RPMI7951 (cell line): ENCODE measurements at places on chromosomes 7 and 10. TPM values are rescaled to one million over a fixed set of nuclear protein-coding genes. Genes with fewer than 3 reads are reported as not detected.

GRCh38 chr10:12511651-12512050 lies 162.3 kb downstream of the CAMK1D start:
- DNase-seq: no peak

GRCh38 chr10:12922117-12922900 lies 79.2 kb downstream of the CCDC3 start:
- DNase-seq: no peak

- DNase-seq: no peak
Measured at GRCh38 chr7:26165950-26166683, 14.1 kb downstream of the NFE2L3 start.

- DNase-seq: no peak
Measured at GRCh38 chr7:68146983-68147382, 1150.3 kb downstream of the TYW1 start.

Gene OGDH
- total RNA-seq: 43.0 and 47.9 TPM in 2 replicates

Gene UNCX
- total RNA-seq: not detected in 2 replicates

DNA sequence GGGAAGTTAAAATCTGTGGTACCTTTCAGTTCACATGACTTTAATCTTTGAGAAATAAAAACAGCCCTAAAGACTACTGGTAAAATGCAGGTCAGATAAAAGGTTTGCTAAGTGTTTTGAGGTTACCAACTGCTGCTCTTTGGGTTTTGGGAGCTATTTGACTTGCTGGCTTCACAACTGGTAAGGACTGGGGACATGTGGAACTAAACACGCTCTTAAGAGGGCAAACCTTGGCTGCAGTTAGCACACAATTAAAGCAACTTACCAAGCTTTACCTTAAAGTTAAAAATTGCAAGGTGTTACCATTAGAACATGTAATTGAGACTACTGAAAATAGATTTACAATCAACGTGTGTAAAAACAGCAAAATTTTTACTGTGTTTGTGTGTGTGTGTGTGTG lies 220.2 kb downstream of the PHF14 start:
- no peak for DNase-seq

- peak; percentile 37 for DNase-seq
Measured at GRCh38 chr7:33261585-33261984, 132.2 kb downstream of the BBS9 start.

- DNase-seq: no peak
Measured at GRCh38 chr10:77881636-77882035, 44.9 kb downstream of the DLG5 start.

DNA sequence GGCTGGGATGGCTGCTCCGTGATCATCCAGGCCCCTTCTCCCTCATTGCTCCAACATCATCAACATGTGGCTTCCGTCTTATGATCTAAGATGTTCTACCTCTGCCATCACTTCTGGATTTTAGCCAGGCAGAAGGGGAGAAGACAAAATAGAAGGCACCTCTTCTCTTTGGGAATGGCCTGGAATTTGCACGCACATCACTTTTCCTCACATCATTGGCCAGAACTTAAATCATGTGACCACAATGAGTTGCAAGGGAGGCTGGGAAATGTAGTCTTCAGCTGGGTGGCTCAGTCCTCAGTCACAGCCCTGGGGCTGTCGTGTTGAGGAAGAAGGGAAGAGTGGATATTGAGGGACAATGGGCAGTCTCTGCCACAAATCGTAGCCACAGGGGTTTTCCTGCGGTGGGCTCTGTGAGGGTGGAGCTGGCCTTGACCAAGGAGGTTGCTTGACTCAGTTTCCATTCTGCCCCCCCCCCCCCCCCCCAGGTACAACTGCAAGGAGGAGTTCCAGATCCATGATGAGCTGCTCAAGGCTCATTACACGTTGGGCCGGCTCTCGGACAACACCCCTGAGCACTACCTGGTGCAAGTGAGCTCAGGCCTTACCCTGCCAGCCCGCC lies 50.3 kb downstream of the PALD1 start:
- DNase-seq: peak; percentile 53

DNA sequence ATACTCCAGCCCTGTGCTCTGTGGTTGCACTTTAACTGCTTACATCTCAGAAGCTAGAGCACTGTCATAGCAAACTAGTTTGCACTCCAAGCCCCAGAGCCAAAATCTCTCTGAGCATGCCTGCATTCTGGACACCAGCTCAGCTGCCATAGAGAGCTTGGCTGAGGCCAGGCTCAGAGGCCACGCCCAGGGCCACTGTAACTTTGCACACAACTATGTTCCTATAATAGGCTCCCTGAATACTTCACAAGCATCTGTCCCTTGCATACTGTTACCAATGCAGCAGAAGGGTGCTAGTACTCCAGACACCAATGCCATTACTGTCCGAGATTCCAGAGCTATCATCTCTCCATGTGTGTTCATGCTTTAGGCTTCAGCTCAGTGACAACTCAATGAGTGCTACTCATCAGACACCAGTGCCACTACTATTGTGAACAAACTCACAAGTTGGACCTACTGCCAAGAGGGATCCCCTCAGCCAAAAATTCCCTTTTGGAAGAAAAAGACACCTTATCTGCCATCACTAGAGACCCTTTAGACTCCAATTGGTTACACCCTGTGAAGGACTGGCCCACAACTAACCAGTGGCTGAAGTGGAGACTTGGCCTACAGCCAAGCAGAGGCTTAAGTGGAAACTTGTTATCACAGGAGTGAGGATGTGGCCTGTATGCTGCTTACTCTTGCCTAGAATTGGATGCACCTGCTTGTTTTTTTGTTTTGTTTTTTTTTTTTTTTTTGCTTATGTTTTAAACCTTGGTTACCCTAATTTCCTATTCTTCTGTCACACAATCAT lies 211.6 kb upstream of the MAGI2 start:
- no peak for DNase-seq

GRCh38 chr10:112374724-112375541 lies 1.0 kb downstream of the ACSL5 start:
- DNase-seq: peak; percentile 31

DNA sequence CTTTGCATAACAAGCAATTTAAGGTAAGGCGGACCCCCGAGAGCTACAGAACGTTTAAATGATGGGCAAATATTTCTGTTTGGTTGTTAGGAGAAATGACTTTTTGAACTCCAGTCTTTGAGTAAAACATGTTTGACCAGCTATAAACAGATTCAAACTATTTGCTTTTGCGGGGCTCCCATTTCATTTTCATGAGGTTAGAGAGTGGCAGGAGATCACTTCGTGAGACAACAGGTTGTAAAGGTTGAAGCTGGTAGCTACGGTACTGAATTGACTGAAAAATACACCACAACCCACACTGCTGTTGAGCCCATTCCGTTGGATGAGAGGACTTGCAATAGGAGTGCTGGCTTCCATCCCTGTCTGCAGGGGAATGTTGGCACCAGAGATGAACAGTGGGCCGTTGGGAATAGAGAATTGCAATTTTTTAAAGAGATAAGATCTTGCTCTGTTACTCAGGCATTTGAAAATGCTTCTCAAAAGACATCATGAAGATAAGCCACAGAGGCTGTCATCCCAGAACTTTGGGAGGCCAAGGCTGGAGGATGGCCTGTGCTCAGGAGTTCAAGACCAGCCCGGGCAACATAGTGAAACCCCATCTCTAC lies 65.7 kb upstream of the CARD11 start:
- DNase-seq: peak; percentile 57

GRCh38 chr7:131538813-131539179 lies 17.6 kb downstream of the PODXL start:
- peak; percentile 75 for DNase-seq

DNA sequence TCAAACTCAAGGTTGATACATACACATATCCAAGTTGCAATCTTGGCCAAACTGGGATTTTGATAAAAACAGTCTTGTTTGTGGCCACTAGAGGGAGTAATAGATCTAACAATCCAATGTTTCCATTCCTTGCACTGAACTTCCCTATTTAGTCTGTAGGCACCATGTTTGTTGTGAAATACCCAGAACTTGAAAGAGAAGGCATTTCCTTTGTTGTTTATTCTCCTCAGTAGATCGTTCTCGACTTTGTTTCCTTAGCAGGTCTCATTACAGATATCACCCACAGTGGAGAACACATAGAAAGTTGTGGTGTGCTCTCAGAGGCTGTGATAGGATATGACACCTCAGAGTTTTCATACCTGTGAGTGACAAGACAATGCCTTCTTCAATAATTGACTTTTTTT lies 70.3 kb upstream of the MXI1 start:
- DNase-seq: peak; percentile 58

- no peak for DNase-seq
Measured at GRCh38 chr10:23829556-23829955, 379.4 kb upstream of the KIAA1217 start.

GRCh38 chr7:90817151-90817550 lies 221.0 kb downstream of the CDK14 start:
- no peak for DNase-seq

GRCh38 chr10:104076743-104077160 lies 8.9 kb downstream of the COL17A1 start:
- DNase-seq: peak; percentile 75

DNA sequence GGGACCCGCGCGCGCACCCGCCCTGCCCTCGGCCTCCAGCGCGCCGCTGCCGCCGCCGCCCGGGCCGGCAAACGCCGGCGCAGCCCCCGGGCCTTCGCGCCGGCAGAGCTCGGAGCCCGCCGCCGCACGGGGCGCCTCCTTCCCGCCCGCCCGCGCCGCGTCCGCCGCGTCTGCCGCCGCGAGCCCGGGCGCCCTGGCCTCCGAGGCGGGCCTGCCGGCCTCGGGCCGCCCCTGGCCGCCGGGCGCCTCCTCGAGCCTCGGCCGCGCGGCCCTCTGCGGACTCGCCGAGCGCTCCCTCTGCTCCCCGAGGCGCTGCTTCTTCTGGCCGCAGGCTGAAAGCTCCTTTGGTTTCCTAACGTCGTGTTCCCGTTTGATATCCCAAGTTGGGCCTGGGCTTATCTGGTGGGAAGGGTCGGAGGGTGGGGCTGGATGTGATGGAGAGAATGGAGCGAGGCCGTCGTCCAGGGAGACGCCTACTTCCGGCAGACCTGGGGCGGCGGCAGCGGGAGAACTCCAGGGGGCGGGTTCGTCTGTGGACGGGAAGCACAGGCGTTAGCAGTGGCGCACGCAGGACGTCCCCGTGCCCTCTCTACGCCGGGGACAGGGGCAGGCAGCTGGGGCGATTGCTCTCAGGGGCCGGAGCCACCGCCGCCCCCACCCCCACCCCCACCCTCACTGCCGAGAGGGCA lies 221.0 kb downstream of the PHTF2 start:
- peak; percentile 88 for DNase-seq

DNA sequence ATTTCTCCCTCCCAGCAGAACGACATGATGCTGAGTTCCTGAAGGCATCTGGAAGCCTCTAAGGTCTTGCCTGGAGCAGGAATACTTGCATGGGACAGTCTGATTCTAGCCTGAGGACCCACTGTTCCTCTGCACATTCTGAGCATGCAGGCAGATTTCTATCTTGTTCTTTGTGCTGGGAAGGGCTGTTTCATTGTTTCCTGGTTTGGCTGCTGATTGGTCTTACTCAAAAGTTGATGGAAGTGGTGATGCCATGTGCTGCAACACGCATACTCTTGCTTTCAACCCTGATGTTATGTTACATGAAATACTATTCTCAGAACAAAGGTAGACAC lies 307.0 kb downstream of the GATA3 start:
- peak; percentile 57 for DNase-seq

Gene MINDY4
- total RNA-seq: 26.4 and 27.0 TPM in 2 replicates

GRCh38 chr10:133100706-133101415 lies 13.1 kb downstream of the ADGRA1 start:
- DNase-seq: no peak

Gene SFTPA1
- not detected in 2 replicates for total RNA-seq

- DNase-seq: no peak
Measured at GRCh38 chr10:129021594-129022304, 445.3 kb upstream of the MGMT start.

DNA sequence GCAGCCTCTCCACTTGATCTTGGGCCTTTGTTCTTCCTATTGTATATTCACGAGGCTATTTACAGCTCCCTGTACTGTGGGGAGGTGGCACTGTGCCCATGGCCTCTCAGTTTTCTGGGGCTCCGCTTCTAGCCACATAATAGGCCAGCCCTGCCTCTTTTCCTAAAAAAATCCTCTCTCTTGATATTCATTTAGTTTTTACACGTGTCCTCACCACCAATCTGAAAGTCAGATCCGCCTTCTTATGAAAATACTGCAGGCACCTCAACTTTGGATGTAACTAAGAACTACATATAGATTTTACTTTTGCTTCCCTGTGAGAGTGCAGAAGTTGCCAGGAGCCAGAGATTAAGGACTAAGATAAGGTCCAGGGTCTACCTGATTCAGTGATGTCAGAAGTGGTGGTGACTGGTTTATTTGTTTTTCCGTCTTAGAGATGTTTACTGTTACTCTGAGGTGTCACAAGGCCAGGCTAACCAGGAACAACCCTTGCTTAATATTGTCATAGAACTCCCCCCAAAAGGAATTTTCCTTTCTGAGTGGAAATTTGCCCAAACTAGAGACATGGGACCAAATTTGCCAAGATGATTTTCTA lies 7.8 kb downstream of the BAMBI start:
- no peak for DNase-seq

- DNase-seq: no peak
Measured at GRCh38 chr10:3780771-3781467, 4.1 kb downstream of the KLF6 start.

Gene CLCN1
- total RNA-seq: not detected in 2 replicates

- no peak for DNase-seq
Measured at GRCh38 chr7:112497481-112497880, 16.7 kb downstream of the LSMEM1 start.

DNA sequence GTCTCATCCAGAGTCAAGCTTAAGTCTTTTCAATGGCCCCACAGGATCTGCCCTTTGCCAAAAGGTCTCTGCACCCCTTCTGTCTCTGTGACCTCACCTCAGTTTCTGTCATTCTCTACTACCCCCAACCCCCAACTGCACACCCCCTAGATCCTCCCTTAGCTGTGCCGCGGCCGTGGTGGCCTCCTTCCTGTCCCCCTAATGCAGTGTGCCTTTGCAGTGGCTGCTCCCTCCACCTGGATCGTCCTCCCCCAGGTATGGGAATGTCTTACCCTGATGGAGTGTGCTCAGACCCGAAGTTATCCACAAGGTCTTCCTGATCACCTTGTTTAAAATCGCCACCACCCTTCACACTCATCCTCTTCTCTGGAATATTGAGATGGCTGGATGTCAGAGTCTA lies 9.6 kb downstream of the FGF8 start:
- no peak for DNase-seq

DNA sequence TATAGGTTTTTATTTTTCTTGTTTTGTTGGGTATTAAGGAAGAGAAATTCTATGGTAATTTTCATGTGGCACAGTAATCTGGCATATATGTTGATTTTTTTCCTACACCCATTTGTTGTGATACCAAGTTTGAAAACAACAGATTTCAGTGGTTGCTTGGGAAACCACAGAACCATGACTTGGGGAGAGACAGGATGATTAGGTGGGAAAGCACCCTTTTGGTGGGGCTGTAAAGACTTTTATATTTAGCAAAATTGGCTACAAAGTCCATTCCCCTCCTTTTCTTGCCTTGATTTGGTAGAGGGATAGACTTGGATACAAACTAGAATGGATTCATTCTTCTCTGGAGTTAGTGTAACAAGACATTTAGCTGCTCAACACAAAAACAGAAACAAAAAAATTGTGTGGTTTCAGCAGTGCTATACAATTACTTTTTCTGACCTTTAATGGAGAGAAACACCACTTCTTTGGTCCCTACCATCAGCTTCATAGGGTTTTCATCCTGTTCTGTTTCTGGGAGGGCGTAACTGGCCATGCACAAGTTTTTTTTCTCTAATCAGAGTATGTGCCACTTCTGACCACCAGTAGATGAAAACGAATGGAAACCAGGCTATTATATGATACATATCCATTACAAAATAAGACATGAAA lies 52.7 kb downstream of the FIGNL1 start:
- no peak for DNase-seq

- no peak for DNase-seq
Measured at GRCh38 chr10:106740-107139, 28.5 kb upstream of the ZMYND11 start.
